ENCODE measurements at places on chromosomes 7 and 10.

- H3K36me3 ChIP-seq: peaks cover 13% of the 10 kb centered on the region
- peak overlapping the region; percentile 39 for H3K4me3 ChIP-seq
- no peaks in the 10 kb centered on the region for H3K27me3 ChIP-seq
Observed at GRCh38 chr7:7719236-7719635, 829 bp upstream of the RPA3 start.

- H3K27ac ChIP-seq: peak overlapping the region; percentile 85
- peak; percentile 66 for DNase-seq
- no peaks in the 10 kb centered on the region for H3K27me3 ChIP-seq
- H3K4me1 ChIP-seq: peaks cover 42% of the 10 kb centered on the region
Observed at GRCh38 chr10:5563991-5564536, 39.3 kb downstream of the CALML3 start.

DNA sequence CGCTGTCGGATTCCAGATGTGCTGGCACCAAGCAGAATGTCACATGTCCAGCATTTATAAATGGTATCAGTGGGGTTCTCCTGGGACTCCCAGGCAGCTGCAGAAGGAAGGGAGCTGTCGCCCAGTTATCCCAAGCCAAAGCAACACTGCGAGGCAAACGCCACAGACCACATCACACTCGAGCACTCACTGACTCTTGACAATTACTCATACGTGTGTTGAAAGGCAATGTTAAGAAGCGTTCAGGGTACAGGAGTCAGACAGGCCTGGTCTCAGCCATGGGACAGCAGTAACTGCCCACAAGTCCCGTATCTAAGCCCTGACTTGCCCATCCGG lies 113.4 kb downstream of the DIP2C start:
- H3K4me3 ChIP-seq: no peak overlapping the region
- no peak overlapping the region for H3K27ac ChIP-seq
- DNase-seq: no peak
- peaks cover 36% of the 10 kb centered on the region for H3K27me3 ChIP-seq
- H3K36me3 ChIP-seq: no peaks in the 10 kb centered on the region

DNA sequence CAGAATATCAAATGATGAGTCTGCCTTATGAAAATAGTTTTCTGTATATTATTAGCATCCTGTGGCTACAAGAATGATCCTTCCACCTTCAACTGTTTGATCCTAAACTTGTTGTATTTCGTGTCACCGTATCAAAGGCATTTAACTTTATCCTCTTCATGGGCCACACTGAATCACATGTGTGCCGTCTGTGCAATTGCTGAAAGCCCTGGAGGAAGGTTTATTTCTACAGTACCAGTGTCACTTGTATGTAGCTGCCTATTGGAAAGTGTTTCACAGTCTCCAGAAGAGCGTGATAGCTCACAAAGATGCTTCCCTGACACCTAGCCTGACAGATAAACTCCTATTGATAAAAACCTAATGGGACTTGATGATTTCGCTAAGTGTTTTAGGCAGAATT lies 94.5 kb downstream of the ITGA8 start:
- no peaks in the 10 kb centered on the region for H3K4me1 ChIP-seq
- H3K27me3 ChIP-seq: peaks cover 3% of the 10 kb centered on the region
- H3K36me3 ChIP-seq: no peaks in the 10 kb centered on the region
- no peak overlapping the region for H3K4me3 ChIP-seq
- no peak for DNase-seq
- H3K27ac ChIP-seq: no peak overlapping the region

- H3K36me3 ChIP-seq: no peaks in the 10 kb centered on the region
- no peaks in the 10 kb centered on the region for H3K4me1 ChIP-seq
- DNase-seq: no peak
- H3K27ac ChIP-seq: no peak overlapping the region
- peaks cover 7% of the 10 kb centered on the region for H3K27me3 ChIP-seq
Observed at GRCh38 chr7:4633012-4633411, 49.1 kb upstream of the FOXK1 start.

GRCh38 chr10:19469521-19469920 lies 346.7 kb upstream of the PLXDC2 start:
- no peak overlapping the region for H3K27ac ChIP-seq
- no peak for DNase-seq
- no peaks in the 10 kb centered on the region for H3K4me1 ChIP-seq

GRCh38 chr7:111677848-111678247 lies 115.6 kb upstream of the IMMP2L start:
- H3K27me3 ChIP-seq: peaks cover 6% of the 10 kb centered on the region
- H3K27ac ChIP-seq: no peak overlapping the region
- no peaks in the 10 kb centered on the region for H3K36me3 ChIP-seq
- H3K4me1 ChIP-seq: no peaks in the 10 kb centered on the region
- DNase-seq: no peak
- no peak overlapping the region for H3K4me3 ChIP-seq

DNA sequence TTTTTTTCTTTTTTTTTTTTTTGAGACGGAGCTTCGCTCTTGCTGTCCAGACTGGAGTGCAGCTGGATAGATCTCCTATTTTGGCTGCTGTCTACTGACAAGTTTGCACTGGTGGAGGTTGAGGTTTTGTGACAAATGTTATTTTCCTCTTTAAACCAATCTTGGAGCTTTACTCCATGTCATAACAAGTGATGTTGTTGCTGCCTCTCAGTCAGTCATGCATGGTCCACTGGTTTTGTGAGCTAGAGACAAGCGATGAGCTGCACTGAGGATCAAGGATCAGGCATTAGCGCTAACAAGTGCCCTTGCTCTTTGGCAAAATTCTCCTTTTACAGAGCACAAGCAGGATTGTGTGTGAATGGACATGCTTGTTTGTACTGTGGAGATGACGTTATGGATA lies 805 bp upstream of the WDFY4 start:
- peaks cover 23% of the 10 kb centered on the region for H3K27me3 ChIP-seq
- no peak for DNase-seq
- H3K4me3 ChIP-seq: no peak overlapping the region
- no peaks in the 10 kb centered on the region for H3K36me3 ChIP-seq
- no peak overlapping the region for H3K27ac ChIP-seq
- no peaks in the 10 kb centered on the region for H3K4me1 ChIP-seq

GRCh38 chr7:142528608-142529408 lies 220.5 kb upstream of the PRSS1 start:
- no peak overlapping the region for H3K27ac ChIP-seq
- H3K36me3 ChIP-seq: no peaks in the 10 kb centered on the region
- no peak for DNase-seq
- no peaks in the 10 kb centered on the region for H3K4me1 ChIP-seq

DNA sequence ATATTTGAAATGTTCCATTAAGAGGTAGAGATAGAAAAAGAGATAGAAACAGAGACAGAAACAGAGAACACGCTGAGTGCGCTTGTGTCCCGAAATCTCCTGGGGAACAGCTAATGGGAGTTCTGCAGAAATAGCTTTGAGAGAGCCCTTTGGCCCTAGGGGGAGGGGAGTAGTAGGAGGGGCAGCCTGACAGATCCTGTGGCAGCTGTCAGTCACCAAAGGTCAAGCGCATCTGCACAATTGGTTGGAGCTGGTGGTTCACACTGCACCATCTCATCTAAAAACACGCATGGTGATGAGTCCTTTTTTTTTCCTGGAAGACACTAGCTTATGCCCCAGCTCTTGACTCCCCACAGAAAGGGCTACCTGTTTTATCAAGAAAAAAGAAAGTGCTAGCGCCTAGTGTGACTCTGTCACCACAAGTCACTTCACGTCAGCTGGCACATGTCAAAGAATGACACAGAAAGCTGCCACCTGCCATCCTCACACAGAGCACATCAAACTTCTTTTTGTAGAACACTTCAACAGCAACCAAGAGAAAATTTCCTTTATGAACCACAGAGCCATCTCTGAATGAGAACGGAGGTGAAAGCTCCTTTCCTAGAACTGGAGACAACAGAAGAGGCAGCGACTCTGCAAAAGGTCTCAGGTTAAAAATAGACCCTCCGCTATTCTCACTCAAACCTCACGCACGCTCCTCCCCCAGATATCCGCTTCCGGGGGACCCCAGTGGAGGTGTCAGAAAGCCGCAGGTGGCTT lies 125.7 kb downstream of the GFRA1 start:
- no peaks in the 10 kb centered on the region for H3K27me3 ChIP-seq
- DNase-seq: peak; percentile 41
- no peaks in the 10 kb centered on the region for H3K36me3 ChIP-seq
- H3K4me3 ChIP-seq: peak overlapping the region; percentile 48
- peaks cover 20% of the 10 kb centered on the region for H3K4me1 ChIP-seq

- no peaks in the 10 kb centered on the region for H3K36me3 ChIP-seq
- no peaks in the 10 kb centered on the region for H3K4me1 ChIP-seq
- H3K4me3 ChIP-seq: no peak overlapping the region
- H3K27ac ChIP-seq: no peak overlapping the region
Observed at GRCh38 chr10:123945325-123945920, 53.8 kb upstream of the CPXM2 start.

- DNase-seq: no peak
- no peaks in the 10 kb centered on the region for H3K4me1 ChIP-seq
- no peak overlapping the region for H3K4me3 ChIP-seq
- no peak overlapping the region for H3K27ac ChIP-seq
- peaks cover 41% of the 10 kb centered on the region for H3K27me3 ChIP-seq
Observed at GRCh38 chr10:128287921-128288320, 161.7 kb upstream of the MKI67 start.

- H3K27me3 ChIP-seq: no peaks in the 10 kb centered on the region
- DNase-seq: no peak
- H3K4me1 ChIP-seq: peaks cover 3% of the 10 kb centered on the region
- H3K4me3 ChIP-seq: no peak overlapping the region
- no peaks in the 10 kb centered on the region for H3K36me3 ChIP-seq
- H3K27ac ChIP-seq: no peak overlapping the region
Observed at GRCh38 chr10:103481974-103482531, 3.0 kb upstream of the CALHM3 start.

DNA sequence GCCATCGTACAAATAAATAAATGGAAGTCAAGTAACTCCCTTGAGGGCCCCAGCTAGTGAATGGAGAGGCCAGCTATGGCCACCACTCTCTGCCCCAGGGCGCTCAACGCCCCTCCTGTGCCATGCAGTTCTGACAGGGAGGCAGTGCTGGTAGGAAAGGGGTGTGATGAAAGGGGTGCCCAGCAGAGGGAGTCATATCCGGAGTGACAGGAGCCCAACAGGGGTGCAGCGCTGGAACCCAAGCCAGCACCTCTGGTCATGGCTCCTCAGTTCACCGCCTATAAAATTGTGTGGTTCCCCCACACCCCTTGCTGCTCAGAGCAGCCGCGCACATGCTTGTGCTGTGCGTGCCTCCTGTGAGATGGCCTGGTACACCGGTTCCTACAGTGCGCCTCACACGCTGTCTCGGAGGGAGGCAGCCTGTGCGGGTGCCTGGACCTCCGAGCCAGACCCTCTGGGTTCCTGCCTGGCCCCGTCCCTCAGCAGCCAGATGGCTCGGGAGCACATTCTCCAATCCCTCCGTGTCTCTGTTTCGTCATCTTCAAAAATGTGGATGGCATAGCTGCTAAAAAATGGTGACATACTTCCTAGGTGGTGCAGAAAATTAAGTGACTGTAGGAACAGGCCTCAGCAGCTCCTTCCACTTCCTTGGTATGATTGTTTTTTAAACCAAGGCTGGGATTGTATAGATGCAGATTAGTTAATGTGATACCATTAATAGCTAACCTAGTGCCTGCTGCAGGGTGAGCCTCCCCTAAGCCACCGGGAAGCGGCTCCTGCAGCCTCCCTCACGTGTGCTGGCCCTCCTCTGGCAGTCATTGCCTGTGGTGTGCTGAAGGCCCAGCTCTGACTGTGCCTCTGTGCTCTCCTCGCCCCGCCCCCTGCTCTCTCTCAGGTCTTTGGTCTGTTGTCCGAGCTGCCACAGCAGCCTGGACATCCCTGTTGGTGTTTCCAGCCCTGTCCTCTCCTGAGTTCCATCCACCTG lies 125.8 kb downstream of the EGFR start:
- H3K36me3 ChIP-seq: no peaks in the 10 kb centered on the region
- H3K27ac ChIP-seq: no peak overlapping the region
- H3K4me1 ChIP-seq: peaks cover 3% of the 10 kb centered on the region
- DNase-seq: no peak

DNA sequence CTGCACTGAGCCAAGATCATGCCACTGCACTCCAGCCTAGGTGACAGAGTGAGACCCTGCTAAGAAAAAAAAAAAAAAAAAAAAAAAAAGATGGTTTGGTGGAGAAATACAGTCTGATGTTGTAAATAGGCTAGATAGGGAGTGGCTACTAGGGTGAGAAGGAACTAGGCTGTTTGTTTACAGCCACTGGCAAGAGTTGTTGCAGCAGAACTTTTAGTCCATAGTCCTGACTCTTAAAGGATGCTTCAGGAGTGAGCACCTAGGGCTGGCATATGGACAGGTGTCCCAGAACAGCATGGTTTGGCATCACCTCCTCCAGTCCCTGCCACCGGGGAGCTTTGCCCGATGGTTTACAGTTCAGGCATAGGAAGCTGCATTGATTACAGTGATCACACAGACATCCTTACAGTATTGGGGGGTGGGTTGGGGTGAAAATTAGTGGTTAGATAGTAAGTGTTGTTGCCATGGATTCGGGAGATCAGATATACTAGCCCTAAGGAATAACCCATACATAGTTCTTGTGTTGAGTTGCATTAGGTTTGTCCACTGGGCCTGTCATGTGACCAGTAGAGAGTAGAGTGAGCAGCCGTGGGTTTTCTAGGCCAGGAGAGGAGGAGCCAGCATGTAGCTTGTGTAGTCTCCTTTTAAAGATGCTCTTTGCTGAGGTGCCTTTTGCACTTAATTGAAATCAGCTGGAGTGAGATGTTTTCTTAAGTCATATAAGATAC lies 35.9 kb downstream of the ZRANB1 start:
- no peak overlapping the region for H3K4me3 ChIP-seq
- peaks cover 20% of the 10 kb centered on the region for H3K4me1 ChIP-seq
- peaks cover 81% of the 10 kb centered on the region for H3K36me3 ChIP-seq
- no peak for DNase-seq

GRCh38 chr7:112233048-112233697 lies 26.7 kb downstream of the ZNF277 start:
- DNase-seq: no peak
- no peaks in the 10 kb centered on the region for H3K27me3 ChIP-seq
- peaks cover 45% of the 10 kb centered on the region for H3K36me3 ChIP-seq
- H3K27ac ChIP-seq: no peak overlapping the region

GRCh38 chr7:4416396-4417056 lies 265.6 kb upstream of the FOXK1 start:
- H3K27ac ChIP-seq: no peak overlapping the region
- no peaks in the 10 kb centered on the region for H3K36me3 ChIP-seq
- H3K27me3 ChIP-seq: peaks cover 3% of the 10 kb centered on the region
- DNase-seq: no peak
- H3K4me1 ChIP-seq: no peaks in the 10 kb centered on the region

DNA sequence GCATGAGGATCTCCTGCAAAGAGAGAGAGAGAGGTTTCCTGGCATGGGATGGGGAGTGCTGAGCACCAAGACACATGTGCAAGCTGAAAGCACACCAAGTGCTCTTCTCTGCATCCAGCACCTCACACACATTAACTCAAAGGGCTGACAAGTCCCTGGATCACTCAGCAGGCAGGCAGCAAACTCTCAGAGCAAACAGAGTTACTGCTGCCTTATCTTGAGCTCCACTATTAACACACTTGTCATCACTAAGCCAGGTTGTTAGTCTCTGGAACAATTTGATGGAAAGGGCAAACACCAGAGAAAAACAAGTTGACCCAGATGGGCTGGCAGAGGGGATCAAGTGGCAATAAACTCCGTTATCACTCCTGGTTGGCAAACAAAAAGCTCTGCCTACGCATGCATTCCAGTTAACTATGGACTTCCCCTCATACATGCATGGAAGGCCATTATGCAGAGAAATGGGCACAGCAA lies 349.9 kb downstream of the KCNMA1 start:
- H3K27ac ChIP-seq: no peak overlapping the region
- H3K4me3 ChIP-seq: no peak overlapping the region

- peaks cover 21% of the 10 kb centered on the region for H3K36me3 ChIP-seq
- DNase-seq: no peak
- peak overlapping the region; percentile 89 for H3K27ac ChIP-seq
Observed at GRCh38 chr10:110225441-110225755, 18.0 kb downstream of the MXI1 start.

All from activated T-cell treated with anti-CD3 and anti-CD28 coated beads, Interleukin-2, amount 50 U/mL, for 24 hours (primary cell).